ENCODE measurements at places on chromosomes 5 and 9.

DNA sequence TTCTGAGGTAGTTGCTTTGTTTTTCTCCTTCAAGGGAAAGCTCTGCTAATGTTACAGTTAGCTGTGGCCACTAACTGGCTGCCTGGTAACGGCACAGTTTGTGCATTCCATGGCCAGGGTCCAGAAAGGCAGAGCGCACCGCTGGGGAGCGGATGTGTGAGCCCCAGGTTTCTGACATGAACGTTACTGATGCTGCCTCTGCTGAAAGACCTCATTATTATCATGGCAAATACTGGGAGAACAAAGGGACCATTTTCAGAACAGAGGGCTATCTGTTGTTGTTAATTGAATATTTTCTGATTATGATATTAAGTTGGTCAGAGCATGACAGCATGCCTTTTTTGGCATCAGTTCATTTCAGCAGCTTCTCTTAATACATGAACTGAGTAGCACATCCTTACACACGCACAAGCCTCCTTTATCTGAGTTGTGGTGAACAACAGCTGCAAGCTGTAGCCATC is 134.1 kb downstream of the NUDT12 start:
- no peak for DNase-seq

DNA sequence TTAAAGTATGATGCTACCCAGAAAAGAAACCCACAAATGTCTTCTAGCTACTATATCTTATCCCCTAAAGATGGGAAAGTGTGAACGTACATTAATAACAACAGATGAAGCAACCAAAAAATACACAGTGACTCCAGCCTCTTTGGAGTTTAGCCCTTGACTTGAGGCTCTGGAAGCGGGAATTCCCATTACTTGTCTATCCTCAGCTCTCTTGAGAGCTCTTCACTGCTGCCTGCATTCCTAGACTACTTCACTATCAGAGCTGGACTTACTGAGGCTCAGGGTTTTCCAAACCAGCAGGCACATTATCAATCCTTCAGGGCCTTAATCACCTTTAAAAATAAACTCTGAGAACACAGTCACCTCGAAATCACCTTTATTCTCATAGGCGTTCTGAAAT is 1.0 kb upstream of the NME5 start:
- no peak for DNase-seq

GRCh38 chr5:100252944-100253343 is 282.2 kb upstream of the FAM174A start:
- DNase-seq: no peak

DNA sequence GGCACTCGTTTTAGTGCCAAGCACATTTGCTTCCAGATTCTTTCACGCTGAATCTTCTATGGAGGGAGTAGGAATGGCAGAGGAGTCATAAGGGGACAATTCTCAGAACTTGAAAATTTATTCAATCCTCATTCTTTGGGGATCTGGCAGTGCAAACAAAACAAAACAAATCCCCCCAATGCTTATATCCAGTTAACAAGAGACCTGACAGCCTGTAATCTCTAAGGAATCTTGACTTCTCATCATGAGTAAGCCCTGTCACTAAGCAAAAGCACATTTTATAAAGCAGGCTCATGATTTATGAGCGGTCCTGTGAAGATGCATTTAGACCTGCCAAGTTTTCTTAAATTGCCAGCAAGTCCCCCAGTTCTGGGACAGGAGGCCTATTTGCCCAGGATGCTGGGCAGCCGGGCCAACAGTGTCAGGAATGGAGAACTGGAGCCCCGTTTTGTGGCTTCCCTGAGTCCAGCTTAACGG is 513.9 kb downstream of the CTNND2 start:
- DNase-seq: no peak

GRCh38 chr5:143826951-143827444 is 15.0 kb downstream of the HMHB1 start:
- DNase-seq: peak; percentile 88

GRCh38 chr5:133121080-133121479 is 69.3 kb downstream of the HSPA4 start:
- no peak for DNase-seq

GRCh38 chr9:129496473-129497004 is 124.4 kb downstream of the C9orf50 start:
- peak; percentile 85 for DNase-seq

- DNase-seq: no peak
Measured at GRCh38 chr9:137678202-137678601, 59.4 kb downstream of the EHMT1 start.

- peak; percentile 69 for DNase-seq
Measured at GRCh38 chr5:81425569-81425968, 31.6 kb upstream of the ACOT12 start.

GRCh38 chr5:151665613-151666012 is 21.1 kb downstream of the SPARC start:
- no peak for DNase-seq

DNA sequence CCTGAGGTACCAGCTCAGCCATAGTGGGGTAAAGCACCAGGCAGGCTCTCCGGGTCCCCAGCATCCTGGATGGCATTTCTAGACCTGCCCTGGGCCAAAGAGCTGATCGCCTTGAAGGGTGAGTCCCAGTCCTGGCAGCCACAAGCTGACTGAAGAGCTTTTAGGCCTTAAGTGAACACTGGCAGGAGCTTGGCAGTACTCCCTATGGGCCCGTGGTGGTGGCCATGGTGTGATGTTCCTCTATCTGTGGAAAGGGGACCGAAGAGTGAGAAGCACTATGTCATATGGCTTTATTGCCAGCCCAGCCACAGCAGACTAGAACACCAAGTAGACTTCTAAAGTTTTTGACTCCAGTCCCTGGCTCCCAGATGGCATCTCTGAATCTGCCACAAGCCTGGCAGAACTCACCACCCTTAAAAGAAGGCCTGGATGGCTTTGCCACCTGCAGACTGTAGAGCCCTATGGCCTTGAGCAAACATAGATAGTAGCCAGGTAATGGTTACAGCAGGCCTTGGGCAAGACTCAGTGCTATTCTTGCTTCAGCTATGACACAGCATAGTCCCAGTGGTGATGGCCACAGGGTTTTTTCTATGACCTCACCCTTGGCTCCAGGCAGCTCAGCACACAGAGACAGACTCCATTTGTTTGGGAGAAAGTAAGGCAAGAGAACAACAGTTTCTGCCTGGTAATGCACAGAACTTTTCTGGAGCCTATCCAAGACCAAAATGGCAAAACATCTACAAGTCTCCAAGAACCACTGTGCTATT is 801.5 kb upstream of the DMAC1 start:
- no peak for DNase-seq

DNA sequence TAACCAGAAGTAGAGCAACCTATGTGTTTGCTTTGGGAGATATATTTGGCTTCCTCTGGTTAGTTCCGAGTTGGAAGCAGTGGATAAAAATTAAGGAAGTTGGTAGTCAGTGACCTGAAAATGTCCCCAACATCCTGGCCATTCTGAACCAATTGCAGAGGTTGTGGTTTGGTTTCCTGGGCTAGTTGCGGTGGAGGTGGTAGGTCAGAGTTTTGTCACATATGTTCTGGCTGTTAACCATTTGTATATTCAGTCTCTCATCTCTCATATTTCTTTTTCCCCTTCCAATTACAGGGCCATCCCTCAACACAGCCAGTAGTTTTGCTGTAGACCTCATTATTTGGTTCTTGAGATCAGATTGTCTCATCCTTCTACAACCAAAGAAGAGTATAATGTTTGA is 1026.9 kb downstream of the PTPRD start:
- no peak for DNase-seq

- DNase-seq: no peak
Measured at GRCh38 chr5:83899326-83899970, 178.8 kb upstream of the HAPLN1 start.

DNA sequence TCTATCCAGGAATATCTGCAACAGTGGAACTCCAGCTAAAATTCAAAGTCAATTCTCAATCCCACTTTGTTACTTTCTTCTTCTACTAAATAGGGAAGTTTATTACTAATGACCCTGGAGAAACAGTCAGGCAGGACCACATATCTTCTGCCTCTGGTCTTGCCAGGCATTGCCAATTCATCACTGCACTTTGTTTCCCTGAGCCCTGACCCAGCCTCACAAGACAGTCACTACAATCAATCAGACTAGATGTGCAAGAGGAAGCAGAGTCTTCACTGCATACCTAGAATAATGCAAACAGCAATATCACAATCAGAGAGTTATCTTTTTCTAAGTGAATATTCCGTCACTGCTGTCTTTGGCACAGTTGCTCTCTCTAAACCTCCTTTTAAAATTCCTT is 74.9 kb upstream of the GAS1 start:
- DNase-seq: no peak

DNA sequence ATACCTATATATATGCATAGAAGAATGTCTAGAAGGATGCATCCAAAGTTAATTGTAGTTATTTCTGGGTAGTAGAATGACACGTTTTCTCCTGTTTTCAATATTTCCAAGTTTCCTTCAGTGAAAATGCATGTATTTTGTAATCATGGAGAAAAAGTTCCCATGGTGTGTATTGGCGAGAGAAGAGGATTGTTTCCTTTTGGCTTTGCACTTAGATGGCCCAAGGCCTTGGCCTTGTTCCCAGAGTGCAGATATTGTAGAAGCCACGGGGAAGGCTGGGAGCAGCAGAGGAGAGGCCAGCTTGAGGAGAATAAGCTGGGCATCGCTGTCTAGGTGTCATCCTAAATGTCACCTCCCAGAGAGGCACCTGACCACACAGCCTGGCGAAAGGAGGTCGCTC is 44.0 kb downstream of the IRF1 start:
- DNase-seq: no peak

- no peak for DNase-seq
Measured at GRCh38 chr5:93336330-93337110, 244.5 kb downstream of the NR2F1-AS1 start.

DNA sequence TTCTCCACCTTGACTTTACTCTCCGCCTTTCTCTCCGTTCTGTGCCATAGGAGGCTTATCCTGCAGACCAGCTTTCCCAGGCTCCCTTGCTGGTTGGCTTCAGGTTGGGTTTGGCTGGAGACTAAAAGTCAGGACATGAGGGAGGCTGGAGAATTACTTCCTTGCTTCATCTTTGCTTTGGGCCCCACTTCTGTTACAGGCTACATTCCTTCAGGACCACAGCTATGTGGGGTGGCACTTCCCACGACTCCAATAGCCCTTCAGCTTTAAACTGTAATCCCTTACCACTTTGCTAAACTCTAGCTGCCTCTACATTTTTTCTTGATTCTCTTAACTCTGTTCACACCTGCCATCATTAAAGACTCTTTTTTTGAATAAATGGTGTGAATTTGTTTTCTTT is 186.7 kb upstream of the NR4A3 start:
- DNase-seq: no peak

GRCh38 chr5:12624776-12625560 is 720.7 kb upstream of the CTNND2 start:
- no peak for DNase-seq

- peak; percentile 63 for DNase-seq
Measured at GRCh38 chr5:97231025-97231636, 48.1 kb upstream of the RIOK2 start.

DNA sequence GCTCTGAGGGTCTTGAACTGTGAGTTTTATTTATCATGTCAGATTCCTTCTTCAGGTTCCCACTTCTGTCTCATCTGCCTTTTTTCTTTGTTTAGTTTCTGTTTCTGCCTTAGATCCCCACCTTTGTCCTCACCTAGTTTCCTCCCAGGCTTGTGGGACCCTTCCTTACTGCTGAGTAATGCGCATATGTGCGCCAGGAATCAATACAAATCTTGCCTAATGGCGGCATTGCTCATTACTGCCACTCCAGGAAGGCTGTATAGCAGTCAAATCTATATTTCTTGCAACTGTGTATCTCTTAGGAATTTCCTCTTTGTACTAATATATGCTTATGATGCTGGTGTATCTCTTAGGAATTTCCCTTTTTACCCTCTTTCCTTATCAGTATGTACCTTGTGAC is 465.4 kb downstream of the DMRT2 start:
- DNase-seq: no peak

GRCh38 chr9:133958756-133959155 is 33.4 kb downstream of the VAV2 start:
- no peak for DNase-seq

DNA sequence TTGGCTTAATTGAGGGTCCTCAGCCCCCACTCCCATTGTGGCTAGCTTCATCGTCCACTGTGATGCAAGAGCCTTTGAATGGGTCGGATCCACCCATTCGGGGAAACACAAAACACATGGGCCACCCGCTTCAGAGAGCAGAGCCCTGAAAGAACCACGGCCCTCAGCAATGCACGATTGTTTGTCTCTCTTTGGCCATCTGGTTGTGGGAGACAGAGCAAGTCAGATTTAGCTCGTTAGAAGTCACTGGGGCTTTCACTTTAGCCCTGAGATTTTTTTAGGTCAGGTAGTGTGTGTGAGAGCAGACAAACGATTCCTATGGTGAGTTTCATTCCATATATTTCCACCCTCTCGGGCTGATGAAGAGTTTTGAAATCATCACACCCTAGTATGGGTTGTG is 12.9 kb upstream of the COL15A1 start:
- no peak for DNase-seq

DNA sequence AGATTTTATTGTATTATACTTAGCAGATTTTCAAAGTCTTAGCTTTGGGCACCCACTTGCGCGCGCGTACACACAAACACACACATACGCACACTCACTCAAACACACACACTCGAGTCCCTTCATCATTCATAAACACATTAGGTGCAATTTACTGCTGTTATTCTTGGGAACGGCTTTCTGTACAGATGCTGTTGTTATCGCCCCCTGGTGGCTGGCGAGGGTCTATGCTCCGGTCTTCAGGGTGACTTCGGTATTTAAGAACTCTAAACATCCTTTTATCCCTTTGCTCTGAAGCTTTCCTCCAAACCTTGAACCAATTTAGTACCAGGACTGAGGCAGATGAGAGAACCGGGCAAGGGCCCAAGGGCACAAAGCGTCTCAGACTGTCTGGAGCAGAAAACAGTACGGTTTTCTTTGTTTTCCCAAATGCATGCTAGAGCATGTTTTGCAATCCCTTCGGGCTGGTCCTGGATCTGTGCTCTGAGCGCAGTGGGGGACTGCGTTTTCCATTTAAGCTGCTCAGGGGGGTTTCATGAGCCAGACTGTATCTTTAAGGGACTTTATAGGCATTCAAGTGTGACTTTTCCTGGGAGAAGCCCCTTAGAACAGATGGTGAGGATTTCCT is 1.7 kb upstream of the SLIT3 start:
- peak; percentile 67 for DNase-seq

GRCh38 chr5:125461641-125462072 is 715.2 kb upstream of the ZNF608 start:
- no peak for DNase-seq

GRCh38 chr5:140310434-140310833 is 7.5 kb upstream of the PFDN1 start:
- no peak for DNase-seq

- DNase-seq: no peak
Measured at GRCh38 chr9:120683150-120683549, 31.1 kb downstream of the MEGF9 start.

DNA sequence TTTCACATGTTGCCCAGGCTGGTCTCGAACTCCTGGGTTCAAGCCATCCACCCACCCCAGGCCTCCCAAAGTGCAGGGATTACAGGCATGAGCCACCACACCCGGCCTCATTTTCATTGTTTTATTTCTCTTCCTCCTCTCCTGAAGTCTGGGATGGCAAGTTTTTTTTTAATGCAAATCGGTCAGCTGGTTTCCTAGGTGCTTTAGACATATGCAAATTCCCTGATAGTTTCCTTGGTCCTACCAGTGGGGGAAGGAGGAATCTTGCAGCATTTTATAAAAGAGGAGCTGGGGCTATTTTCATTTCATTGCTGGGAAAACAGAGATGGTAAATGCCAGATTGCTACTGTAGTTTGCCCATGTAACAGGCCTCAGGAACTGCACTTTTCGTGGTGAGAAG is 179.4 kb downstream of the ACTL7B start:
- DNase-seq: no peak

Measured in activated CD4-positive, alpha-beta T cell treated with anti-CD3 and anti-CD28 coated beads, Interleukin-2, amount 50 U/mL, for 16 hours (primary cell).